ENCODE measurements at places on chromosomes 12 and 14. TPM values are rescaled to one million over a fixed set of nuclear protein-coding genes. Genes with fewer than 3 reads are reported as not detected.

GRCh38 chr12:49706351-49707127 is 666 bp downstream of the FMNL3 start:
- DNase-seq, result peak; percentile 49

DNA sequence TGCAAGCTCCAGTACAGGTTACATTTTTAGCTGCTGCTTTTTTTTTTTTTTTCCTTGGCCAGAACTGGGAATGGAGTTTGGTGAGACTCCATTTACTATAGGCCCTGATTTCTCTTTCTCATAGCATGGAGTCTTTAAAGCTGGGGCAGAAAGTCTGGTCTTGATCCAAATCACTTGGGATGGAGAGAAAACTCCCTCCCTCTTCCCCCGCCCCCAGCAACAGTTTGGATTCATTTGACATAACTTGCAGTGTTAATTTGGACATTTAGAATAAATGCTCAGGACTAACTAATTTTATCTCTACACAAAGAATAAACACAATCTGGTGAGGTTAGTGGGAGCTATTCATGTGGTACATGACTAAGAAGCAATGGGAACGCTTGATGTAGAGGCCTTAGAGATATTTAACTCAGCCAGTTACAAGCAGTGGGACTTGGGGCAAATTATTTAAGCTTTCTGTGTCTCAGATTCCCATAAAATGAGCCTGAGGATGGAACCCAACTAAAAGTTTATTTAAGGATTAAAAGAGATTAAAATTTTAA is 107.3 kb upstream of the ARHGAP5 start:
- no peak for DNase-seq

The MED13L gene
- total RNA-seq, result 179 TPM

The NRIP2 gene
- total RNA-seq, result not detected

The POTEM gene
- total RNA-seq, result not detected
